ENCODE measurements at places on chromosomes 7 and 10.

- DNase-seq: peak; percentile 91
Measured at GRCh38 chr7:159197066-159197975, 52.7 kb upstream of the VIPR2 start.

GRCh38 chr7:19648791-19649190 lies 60.0 kb downstream of the POLR1F start:
- DNase-seq: no peak

GRCh38 chr10:15719899-15720634 lies at the start of gene ITGA8:
Gene ITGA8, minus strand, starts transcription at chr10:15719922. Its CDS starts 151 bp downstream, at chr10:15719771.
- peak; percentile 23 for DNase-seq

DNA sequence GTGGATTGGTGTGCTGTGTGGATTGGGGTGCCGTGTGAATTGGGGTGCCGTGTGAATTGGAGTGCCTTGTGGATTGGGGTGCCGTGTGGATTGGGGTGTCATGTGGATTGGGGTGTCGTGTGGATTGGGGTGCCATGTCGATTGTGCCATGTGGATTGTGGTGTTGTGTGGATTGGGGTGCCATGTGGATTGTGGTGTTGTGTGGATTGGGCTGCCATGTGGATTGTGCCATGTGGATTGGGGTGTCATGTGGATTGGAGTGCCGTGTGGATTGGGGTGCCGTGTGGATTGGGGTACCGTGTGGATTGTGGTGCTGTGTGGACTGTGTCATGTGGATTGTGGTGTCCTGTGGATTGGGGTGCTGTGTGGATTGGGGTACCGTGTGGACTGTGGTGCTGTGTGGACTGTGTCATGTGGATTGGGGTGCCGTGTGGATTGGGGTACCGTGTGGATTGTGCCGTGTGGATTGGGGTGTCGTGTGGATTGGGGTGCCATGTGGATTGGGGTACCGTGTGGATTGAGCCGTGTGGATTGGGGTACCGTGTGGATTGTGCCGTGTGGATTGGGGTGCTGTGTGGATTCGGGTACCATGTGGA lies 120.6 kb upstream of the NPS start:
- DNase-seq: no peak

GRCh38 chr7:131802195-131802864 lies 245.9 kb upstream of the PODXL start:
- DNase-seq: no peak

DNA sequence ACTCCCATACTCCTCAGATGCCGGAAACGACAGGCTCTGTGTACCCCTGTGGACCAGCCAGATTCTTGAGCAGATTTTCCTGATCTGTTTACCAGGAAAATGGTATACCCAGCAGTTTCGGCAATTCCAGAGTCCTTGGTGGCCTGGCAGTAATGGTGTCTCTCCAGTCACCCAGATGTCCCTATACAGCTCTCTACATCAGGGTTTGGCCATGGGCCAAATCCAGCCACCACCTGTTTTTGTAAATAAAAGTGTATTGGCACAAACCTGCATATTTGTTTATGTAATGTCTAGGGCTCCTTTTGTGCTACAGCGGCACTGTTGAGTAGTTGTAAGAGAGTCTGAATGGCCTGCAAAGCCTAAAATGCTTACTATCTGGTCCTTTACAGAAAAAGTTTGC lies 491.3 kb downstream of the RPS24 start:
- DNase-seq: peak; percentile 89

DNA sequence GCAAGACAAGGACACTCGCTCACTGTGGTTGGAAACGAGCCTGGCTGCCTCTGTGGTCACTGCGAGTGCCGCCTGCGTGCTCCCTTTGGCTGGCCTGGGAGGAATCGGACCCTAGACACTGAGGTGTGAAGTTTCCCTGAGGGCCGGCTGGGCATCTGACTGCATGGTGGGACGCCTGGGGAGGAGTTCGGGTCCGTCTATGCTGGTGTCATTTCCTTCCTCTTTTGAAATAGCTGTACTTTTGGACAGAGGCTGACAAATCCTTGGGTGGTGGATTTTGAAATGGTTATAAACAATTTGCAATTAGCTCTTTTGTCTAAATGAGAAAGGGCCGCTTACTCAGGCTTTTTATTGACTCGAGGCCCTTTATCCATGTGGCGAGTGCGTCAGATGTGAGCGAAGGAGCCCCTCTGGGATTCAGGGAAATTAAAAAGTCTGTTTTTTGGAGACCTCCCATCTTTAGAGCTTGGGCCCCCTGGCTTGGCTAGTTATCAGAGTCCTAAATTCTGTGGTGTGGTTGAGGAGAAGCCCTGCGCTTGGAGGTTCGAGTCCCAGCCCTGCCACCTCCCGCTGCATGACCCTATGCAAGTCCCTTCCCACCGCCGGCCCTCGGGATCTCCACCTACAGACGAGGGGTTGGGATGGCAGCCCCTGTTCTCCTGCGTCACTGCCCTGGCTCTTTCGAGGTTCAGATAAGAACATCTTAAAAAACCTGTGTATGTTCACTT lies 147.1 kb downstream of the RGS10 start:
- no peak for DNase-seq

GRCh38 chr10:29392376-29393021 lies 103.6 kb downstream of the LYZL1 start:
- peak; percentile 75 for DNase-seq

DNA sequence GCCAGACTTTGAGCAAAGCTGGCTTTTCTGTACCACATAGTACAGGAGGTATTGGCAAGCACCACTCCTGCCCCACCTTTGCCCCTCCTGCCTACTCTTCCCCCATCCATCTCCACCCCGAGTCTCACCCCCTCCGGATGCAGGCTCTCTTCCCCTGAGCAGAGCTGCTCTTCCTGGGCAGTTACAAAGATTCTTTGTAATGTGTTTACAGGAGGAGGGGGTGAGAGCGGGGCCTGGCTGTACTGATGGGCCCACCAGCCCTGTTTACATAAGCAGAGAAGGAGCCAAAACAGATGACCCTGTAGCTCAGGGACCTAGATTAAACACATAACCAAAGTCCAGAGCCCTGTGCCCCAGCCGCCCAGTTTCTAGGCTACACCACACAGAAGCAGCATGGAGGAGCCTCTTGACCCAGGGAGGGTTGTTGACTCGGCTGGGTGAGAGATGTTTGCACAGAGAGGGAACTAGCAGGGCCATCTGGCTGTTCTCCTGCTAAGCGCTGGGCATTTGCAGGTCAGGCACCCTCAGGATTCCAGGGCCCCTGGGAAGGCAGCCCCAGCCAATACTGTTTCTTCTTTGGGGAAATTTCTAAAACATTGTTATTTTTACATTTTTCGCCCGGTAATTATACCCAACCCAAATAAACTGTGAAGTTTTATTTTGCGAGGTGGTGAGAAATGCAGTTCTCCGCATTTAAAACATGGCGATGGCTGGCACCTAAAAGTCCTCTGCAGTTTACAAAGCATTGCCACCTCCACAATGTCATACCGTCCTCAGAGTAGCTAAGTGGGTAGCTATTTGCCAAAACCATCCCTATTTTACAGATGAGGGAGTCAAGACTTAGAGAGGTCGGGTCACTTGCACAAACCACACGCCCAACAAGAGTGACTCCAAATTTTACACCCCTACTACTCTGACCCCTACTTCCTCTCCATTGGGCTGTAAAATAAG lies 11.4 kb upstream of the ZKSCAN1 start:
- peak; percentile 100 for DNase-seq

DNA sequence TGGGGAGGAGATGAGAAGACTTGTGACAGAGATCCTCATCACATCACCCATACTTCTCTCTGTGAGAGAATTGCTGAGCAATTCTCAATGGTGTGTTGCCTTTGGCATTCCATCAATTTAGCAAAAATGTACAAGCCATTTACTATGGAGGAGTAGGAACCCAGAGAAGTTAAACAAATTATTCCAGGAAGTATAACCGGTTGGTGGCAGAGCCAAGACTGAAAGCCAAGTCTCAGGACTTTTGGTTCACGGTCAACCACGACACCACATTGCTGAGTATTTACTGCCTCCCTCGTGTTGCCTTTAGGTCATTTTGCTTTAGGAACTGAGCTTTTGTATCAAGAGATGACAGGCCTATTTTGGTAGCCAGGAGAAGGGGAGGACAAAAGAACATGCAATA lies 88.0 kb upstream of the ELMO1 start:
- no peak for DNase-seq

- DNase-seq: no peak
Measured at GRCh38 chr10:60290558-60290957, 99.1 kb downstream of the ANK3 start.
